ENCODE measurements at places on chromosomes 1 and 21.
A peak's percentile ranks its signal among the peaks of the same experiment; 100 is the strongest.

DNA sequence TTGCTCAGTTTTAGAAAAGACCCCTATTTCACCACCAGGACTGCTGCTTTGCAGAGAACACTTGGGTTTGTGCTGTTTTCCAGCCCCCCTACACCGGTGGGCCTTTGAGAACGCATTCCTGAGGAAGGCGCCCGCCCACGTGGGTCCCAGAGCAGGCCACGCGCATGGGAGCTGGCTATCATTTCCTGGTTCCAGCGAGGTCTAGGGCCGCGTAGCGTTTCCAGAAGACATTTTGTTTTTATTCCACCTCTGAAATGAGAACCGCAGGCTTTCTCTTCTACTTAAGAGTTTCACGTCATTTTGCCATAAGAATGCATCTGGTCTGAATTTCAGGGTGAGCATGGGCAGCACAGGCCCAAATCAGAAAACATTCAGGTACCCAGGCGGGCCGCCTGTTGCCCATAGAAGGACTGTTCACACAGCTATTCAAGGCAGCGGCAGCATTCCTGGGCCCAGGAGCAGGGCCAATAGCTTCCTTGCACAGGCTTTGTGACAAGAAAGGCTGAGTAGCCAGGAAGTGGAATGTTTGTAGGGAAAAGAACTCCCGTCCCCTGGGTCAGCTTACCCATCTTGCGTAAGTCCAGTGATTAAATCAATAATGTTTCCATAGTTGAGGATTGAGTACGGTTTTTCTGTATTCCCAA, 1.4 kb upstream of the KLHL21 start:
- DNase-seq, result no peak

DNA sequence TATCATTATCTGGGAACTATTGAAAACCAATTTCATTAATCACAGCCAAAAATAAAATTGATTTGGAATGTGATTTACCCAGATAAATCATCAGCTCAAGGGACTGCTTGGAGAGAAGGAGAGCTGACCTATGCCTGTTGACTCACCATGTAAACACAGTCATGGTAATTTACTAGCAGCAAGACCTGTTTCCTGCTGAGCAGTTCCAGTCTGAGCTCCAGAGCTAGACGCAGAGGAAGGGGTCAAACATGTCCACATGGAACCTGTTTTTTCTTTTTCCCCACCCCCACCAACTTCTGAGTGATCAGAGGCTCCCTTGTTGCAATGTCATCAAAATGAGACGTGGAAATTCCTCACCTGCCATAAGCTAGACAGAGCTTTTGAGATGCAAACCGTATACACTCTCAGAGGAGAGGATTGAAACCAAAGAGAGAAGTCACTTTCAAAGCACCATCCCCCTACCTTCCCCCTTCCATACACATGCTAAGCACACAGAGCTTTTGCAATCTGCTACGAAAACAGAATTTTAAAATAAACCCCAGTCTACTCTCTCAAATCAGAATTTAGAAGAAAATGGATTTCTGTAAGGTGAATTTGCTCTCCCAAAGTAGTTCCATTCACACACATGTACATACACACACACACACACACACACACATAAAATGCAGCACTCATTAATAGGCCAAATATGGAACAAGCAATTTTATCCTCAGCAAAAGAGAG, 55.9 kb upstream of the PTGFRN start:
- DNase-seq, result no peak

DNA sequence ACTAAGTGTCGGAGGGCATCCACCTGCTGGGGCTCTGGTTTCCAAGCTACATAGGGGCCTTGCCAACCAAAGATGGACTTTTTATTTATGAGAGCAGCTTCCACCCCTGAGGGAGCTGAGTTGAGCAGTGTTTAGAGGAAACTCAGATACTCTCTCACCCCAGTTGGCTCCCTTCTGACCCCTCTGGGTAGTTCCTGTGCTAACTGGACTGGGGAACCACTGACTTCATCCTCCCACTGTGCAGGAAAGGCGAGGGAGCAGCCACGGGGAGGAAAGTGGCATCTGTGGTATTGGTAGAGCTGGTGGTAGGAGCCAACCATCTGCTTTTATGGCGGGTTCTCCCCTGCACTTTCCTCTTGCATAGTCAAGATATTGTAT, 70.4 kb downstream of the MPZL1 start:
- no peak for DNase-seq

- DNase-seq, result no peak
These were observed 57.2 kb downstream of the ST3GAL3 start for GRCh38 chr1:43764581-43764980.

GRCh38 chr1:227891955-227892488, 55.7 kb downstream of the WNT9A start:
- DNase-seq, result no peak

GRCh38 chr1:3491291-3492246, 37.1 kb downstream of the ARHGEF16 start:
- peak; percentile 87 for DNase-seq

DNA sequence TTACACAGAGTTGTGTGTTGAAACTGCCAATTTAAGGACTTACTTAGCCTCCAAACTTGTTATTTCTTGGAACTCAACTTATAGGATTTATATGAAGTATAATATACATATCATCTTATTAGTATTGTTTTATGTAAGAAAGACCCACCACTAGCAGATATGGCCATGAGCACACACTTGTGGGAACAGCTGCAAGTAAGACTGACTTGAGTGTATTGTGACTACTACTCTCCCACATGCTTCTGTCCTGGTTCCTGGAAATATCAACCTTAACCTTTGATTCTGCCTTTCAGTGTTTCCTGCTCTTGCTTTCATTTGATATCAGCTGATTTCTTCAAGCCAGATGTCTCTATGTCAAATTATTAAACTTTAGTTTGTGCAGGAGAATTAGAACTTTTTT, 175.3 kb downstream of the MAGI3 start:
- DNase-seq, result no peak

All from stimulated activated CD4-positive, alpha-beta T cell treated with anti-CD3 and anti-CD28 coated beads, Interleukin-2, amount 100 ng/mL, for 48 hours (primary cell).